COR-L47 (cell line): ENCODE measurements at places on chromosomes 16 and 17.

- no peak for DNase-seq
Observed at GRCh38 chr17:5355421-5356129, 63.9 kb downstream of the NUP88 start.

DNA sequence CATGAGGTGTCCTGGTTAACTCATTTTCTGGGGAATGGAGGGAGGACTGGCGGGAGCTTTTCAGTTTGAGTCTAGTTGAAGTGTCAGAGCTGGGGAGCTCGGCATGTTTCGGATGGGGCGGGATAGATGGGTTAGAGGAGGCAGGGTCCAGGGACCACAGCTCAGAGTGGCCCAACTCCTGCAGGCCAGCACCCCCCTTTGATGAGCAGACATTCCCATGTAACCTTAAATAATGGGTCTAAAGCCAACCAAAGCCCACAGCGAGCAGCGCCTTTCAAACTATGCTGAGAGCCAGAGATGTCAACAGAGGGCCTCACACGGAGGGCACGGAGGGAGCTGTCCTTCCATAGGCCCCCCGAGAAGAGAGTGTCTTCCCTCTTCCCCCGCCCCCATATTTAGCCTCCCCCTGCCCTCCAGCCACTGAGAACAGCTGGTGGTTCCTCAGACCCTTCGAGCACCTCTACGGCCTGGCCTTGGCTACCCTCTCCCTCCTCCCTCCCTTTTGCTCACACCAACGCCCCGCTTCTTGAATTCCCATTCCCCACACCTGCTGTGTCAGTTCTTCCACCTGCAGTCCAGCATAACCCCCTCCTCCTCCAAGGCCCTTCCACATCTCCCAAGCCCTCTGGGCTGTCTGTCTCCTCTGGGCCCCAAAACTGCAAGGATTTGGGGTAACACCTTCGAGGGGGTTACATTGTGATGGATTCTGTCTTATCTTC lies 21.8 kb downstream of the RAB11FIP4 start:
- no peak for DNase-seq

- DNase-seq: no peak
Observed at GRCh38 chr16:78225919-78226318, 126.5 kb downstream of the WWOX start.

- DNase-seq: no peak
Observed at GRCh38 chr17:42775534-42776098, 2.4 kb downstream of the VPS25 start.

- DNase-seq: no peak
Observed at GRCh38 chr17:67666028-67666427, 51.7 kb upstream of the NOL11 start.

DNA sequence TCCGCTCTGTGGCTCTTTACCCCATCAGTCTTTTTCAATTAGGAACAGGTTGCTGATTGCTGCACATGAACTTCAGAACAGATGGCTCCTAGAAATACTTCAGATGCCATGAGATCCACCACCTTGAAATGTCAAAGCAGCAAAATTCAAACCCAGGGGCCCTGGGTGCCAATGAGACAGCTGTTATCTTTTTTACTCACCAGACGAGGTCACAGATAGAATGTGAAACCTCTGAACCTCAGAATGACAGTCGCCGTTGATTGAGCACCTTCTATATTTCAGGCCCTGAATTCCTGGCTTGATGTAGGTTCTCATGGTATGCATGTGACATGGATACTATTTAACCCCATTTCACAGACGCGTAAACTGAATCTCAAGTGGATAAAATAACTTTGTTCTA lies 63.0 kb downstream of the MAF start:
- no peak for DNase-seq
